Psoas muscle (tissue), 8 donors: ENCODE measurements at places on chromosomes 13 and 19. TPM values are rescaled to one million over a fixed set of nuclear protein-coding genes. Genes with fewer than 3 reads are reported as not detected.

GRCh38 chr13:102400675-102401145 lies 1.1 kb downstream of the FGF14 start:
- DNase-seq, result peak; percentile 56

DNA sequence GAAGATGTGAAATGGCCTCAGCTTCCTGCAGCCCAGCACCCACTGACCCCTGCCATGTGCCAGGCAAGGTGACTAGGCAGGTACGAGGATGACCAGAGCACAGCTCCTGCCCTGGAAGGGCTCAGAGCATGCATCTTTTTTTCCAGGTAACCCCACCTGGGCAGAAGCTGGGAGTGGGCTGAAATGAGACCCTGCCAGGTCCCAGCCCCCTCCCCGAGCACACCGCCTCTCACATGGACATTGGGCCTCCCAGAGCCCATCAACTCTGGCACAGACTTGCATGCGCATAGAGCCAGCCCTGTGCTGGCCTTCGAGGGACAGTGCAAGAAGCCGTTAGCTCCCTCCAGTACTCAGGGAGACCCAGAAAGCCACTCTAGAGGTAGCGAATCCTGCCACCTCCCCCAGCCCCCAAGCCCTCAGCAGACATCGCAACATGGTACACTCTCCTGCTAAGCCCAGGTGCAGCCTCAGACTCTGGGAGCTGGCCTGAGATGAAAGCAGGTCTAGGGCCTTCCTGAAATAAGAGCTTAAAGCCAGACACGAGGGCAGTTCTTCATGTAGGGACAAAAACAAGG lies 8.9 kb upstream of the VSTM2B start:
- peak; percentile 8 for DNase-seq

The SYNE4 gene
- polyA plus RNA-seq, result 0.25 TPM

DNA sequence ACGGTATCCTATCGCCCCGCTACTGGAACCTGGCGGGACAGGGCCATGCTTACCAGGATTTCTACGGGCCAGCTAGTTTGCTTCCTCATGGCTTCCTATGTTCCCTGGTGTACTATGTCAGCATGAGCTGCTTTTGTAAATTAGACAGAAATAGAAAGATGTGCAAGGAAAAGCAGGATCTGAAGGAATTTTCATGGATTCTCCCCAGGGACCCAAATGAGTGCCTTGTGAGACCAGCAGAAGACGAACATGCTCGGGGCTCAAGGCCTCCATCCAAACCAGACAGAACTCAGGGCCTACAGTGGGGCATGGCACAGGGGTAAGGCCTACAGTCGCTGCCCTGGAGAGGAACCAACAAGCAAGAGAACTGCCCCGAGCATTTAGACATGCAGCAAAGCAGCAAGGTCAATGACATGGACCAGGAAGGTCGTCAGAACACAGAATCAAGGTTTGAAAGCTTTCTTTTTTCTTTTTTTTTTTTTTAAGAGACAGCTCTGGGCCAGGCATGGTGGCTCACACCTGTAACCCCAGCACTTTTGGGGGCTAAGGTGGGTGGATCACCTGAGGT lies 17.3 kb downstream of the EPS15L1 start:
- DNase-seq, result no peak

- no peak for DNase-seq
These were observed 438.6 kb downstream of the COG6 start for GRCh38 chr13:40094056-40094455.

The TEX101 gene
- not detected for polyA plus RNA-seq

DNA sequence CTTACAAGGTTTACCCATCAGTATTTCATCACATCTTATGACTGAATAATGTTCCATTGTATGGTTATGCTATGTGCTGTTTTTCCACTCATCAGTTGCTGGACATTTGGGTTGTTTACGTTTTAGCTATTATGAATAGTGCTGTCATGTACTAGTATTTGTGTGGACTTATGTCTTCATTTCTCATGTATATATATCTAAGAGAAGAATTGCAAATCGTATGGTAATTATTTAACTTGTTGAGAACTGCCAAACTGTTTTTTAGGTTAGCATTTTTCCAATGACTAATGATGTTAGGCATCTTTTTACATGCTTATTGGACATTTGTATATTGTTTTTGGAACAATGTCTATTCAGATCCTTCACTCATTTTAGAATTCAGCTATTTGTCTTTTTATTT lies 368.3 kb downstream of the LMO7 start:
- DNase-seq, result no peak

- DNase-seq, result no peak
These were observed 4.1 kb upstream of the DACT3 start for GRCh38 chr19:46665072-46665471.

DNA sequence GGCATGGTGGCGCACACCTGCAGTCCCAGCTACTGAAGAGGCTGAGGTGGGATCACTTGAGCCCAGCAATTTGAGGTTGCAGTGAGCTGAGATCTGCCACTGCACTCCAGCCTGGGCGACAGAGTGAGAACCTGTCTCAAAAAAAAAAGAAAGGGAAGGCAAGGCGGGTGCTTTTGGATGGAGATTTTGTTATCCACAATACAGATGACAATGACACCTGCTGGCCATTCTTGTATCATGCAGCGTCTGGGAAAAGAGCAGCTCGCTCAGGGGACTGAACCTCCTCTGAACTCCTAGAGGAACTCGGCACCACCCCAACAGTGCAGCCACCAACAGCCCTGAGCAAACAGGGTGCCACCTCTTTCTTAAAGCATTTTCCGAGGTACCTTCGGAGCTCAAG lies 22.8 kb downstream of the HAUS8 start:
- no peak for DNase-seq

GRCh38 chr13:110506859-110507566 lies 54.5 kb downstream of the RAB20 start:
- peak; percentile 51 for DNase-seq

- DNase-seq, result no peak
These were observed 29.0 kb upstream of the SLC15A1 start for GRCh38 chr13:98781470-98781869.

- no peak for DNase-seq
These were observed 23.2 kb downstream of the PRKD2 start for GRCh38 chr19:46693760-46694159.

The KLK4 gene
- not detected for polyA plus RNA-seq

GRCh38 chr13:85347251-85347650 lies 452.0 kb downstream of the SLITRK6 start:
- DNase-seq, result no peak

- DNase-seq, result no peak
These were observed 9.6 kb upstream of the CEACAM5 start for GRCh38 chr19:41698746-41699230.

The MED4 gene
- 81.0 TPM for polyA plus RNA-seq

DNA sequence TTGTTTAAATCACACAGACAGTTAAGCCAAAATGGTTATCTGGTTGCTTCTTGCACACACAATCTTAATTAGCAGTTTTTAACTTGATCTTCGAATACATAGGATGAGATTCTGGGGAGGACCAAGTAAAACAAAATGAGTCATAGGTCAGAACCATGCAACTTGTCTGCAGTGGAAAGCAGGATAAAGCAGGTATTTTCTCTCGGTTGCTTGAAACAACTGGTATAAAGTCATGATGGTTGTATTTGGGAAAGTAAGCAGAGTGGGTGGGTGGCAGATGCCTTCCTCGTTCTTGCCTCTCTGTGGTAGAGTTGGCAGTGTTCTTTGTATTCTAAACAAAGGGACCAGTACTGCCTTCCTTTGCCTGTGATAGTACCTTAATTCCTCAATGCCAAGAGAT lies 167.0 kb downstream of the COG6 start:
- DNase-seq, result no peak

GRCh38 chr19:48970923-48971395 lies 5.8 kb downstream of the FTL start:
- DNase-seq, result peak; percentile 91

The CLDND2 gene
- polyA plus RNA-seq, result not detected

DNA sequence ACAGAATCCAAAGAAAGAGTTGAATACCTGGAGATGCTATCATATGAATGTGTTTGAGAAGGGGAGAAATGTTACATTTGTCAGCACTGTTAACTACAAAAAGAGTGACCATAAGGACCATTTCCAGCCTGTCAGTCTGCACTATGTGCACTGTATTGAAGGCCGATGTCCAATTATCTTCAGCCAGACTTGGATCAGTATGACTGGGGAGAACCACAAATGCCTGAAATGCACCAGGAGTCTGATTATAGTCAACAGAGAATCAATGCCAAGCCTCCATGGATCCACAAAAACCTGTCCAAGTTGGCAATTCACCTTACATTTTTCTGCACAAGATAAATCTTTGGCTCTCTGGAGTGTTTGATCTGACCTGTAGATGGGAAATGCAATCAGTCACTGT lies 697.5 kb upstream of the SGCG start:
- no peak for DNase-seq

The COX7A1 gene
- polyA plus RNA-seq, result 1,031 TPM

DNA sequence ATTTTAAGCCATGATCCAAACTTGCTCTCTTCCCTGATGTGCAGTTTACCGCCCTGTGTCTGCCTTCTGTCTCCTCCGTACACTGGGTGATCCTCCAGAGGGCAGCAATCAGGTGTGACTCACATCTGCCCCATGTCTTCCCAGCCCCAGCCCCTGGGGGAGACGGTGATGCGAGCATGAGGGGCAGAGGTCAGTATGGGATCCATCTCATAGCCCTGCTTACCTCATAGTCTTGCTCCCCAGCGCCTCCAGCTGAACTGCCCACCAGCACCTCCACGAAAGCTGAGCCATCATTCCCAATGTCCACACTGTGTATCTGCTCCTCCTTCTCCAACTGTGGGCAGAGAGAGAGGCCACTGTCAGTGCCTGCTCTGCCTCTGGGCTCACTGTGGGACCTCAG lies 14.6 kb downstream of the XRCC1 start:
- no peak for DNase-seq

DNA sequence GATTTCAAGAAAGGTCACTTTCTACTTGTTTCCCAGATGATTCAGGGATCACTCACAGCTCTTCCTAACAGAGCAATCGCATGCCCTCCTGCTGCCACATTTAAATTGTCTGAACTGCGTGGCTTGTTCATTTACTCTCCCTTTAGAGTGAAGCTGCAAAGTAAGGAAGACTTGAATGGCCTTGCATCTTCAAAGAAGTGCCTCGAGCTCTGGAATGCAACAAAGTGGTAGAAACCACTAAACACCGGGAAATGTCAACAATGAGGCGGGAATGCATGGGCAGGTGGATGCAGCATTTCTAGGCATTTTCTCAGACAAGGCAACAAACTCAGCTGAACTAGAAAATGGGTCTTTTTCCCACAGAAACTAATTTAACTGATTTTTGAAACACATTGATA lies 10.3 kb upstream of the DACH1 start:
- DNase-seq, result no peak

DNA sequence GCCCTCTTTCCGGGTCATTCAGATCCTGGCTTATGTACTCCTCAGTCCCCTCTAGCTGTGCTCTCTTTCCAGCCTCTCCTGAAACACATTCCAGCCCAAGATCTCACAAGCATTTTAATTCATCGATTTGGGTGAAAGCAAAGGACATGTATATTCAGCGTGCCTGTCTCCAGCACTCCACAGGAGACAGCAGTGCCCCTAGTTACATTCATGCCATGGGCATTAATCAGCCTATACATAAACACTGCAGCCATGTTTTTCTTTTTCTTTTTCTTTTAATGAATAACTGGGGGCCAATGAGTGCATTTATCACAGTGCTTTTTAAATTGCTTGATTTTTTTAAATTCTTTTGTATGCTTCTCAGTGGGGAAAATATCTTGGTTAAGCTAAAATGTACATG lies 199.1 kb downstream of the DCT start:
- no peak for DNase-seq

The MIA gene
- 0.77 TPM for polyA plus RNA-seq

DNA sequence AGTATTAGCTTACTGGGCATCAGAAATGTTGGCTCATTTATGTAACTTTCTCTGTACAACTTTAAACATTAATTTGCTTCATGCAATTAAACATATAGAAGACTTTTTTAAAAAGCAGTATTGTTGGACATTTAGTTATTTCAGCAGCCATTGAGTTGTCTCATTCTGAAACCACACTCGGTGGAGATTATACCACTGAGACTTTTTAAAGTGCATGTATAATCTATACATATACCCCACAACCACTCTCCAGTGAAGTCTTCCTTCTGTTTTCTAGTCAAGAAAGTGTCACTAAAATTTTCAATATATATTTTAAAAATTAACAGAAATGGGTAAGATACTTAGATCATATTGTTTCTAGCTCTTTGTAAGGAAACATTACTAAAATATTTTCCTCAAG lies 15.5 kb downstream of the SETDB2 start:
- DNase-seq, result no peak

The NLRP4 gene
- not detected for polyA plus RNA-seq

The FGF22 gene
- polyA plus RNA-seq, result 0.16 TPM

- DNase-seq, result no peak
These were observed 12.3 kb downstream of the ELSPBP1 start for GRCh38 chr19:48006762-48007161.

The KLC3 gene
- not detected for polyA plus RNA-seq

The ZNF844 gene
- 2.6 TPM for polyA plus RNA-seq

GRCh38 chr13:112968910-112969691 lies at the start of gene MCF2L:
TSS of gene MCF2L (plus strand) at chr13:112969214. CDS start at chr13:112969380, 166 bp downstream.
- no peak for DNase-seq

The FFAR3 gene
- polyA plus RNA-seq, result not detected

- no peak for DNase-seq
These were observed 25.5 kb upstream of the SACS start for GRCh38 chr13:23458989-23459388.

GRCh38 chr13:27034678-27035111 lies 136.9 kb downstream of the USP12 start:
- DNase-seq, result no peak

The SYT5 gene
- polyA plus RNA-seq, result not detected

The PLEKHG2 gene
- polyA plus RNA-seq, result 2.4 TPM

GRCh38 chr19:15640294-15640903 lies at the start of gene CYP4F3:
TSS of gene CYP4F3 (plus strand) at chr19:15640897. CDS start at chr19:15641416, 519 bp downstream.
- DNase-seq, result peak; percentile 51

DNA sequence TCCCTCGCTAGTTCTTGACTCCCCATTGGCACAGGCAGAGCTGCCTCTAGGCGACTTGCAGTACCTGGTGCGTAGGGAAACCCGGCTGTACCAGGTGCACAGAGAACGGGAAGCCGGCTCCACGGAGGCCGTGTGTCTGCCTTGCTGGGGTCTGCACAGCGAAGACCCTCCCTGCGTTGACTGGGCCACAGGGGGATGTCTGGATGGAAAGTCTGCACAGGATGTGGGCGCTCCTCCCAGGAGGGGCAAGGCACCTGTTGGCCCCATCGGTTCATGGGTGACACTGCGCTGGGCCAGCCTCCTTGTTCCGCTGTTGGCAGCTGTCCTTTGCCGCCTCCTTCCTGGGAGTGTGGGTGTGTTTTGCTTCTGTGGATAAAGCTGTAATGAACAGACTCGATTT lies 138.3 kb downstream of the TEX29 start:
- DNase-seq, result no peak

GRCh38 chr19:4012975-4013634 lies 5.6 kb downstream of the PIAS4 start:
- no peak for DNase-seq

The R3HDM4 gene
- 60.8 TPM for polyA plus RNA-seq

GRCh38 chr19:29484876-29485275 lies 40.9 kb upstream of the VSTM2B start:
- DNase-seq, result no peak

The HIF3A gene
- 5.3 TPM for polyA plus RNA-seq

The FLT1 gene
- polyA plus RNA-seq, result 10.7 TPM

The PABPC3 gene
- 0.04 TPM for polyA plus RNA-seq
